ENCODE measurements at places on chromosomes 6 and 20. TPM values are rescaled to one million over a fixed set of nuclear protein-coding genes. Genes with fewer than 3 reads are reported as not detected.

UBD gene
- not detected for total RNA-seq

- H3K4me3 ChIP-seq: no peak overlapping the region
- no peak for DNase-seq
- no peak overlapping the region for H3K27ac ChIP-seq
- H3K4me1 ChIP-seq: peaks cover 6% of the 10 kb centered on the region
These were observed 435.6 kb upstream of the RUNX2 start for GRCh38 chr6:44892579-44892978.

GRCh38 chr6:1187293-1188131, 124.4 kb upstream of the FOXQ1 start:
- no peaks in the 10 kb centered on the region for H3K36me3 ChIP-seq
- no peak overlapping the region for H3K27ac ChIP-seq
- no peaks in the 10 kb centered on the region for H3K4me1 ChIP-seq
- no peak for DNase-seq
- no peak overlapping the region for H3K4me3 ChIP-seq
- no peaks in the 10 kb centered on the region for H3K27me3 ChIP-seq

CASS4 gene
- 0.32 TPM for total RNA-seq

DNA sequence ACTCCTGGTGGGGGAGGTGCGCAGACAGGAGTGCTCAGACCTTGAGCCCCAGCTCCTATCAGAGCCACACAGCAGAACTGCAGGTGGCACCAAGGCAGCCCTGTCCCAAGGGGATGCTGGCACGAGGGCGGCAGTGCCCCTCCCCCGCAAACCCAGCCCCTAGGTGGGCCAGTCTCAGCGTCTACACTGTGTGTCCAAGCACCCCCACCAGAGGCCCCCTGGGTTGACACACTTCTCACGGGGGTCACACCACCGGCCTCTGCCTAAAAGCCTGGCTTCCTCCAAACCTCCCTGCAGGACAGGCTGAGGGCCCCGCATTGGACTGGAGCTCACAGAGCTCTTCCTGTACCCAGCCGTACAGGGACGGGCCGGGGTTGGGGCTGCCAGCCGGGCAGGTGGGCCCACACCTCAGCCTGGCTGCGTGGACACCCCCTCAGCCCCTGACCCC, 8.1 kb downstream of the SLC2A4RG start:
- DNase-seq: no peak
- H3K4me1 ChIP-seq: no peaks in the 10 kb centered on the region
- no peak overlapping the region for H3K4me3 ChIP-seq
- H3K27ac ChIP-seq: no peak overlapping the region

DNA sequence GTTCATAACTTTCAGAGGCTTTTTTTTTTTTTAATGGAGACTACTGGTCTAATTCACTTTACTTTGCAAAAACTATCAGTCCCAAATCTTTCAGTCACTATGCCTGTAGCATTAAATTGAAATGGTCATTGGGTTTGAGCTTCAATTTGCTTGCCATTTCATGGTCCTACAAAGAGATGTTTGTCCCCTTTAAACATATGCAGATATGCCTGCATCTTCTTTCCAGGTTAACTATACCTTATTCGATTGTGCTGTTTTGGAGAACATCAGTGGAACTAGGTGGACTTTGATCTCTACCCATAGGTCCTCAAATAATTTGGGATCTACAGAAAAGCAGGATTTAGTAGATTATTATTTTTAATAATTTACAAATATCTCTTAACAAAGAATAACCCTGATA, 4.6 kb downstream of the POU3F2 start:
- no peak overlapping the region for H3K4me3 ChIP-seq
- no peak for DNase-seq
- H3K4me1 ChIP-seq: peaks cover 27% of the 10 kb centered on the region
- no peaks in the 10 kb centered on the region for H3K36me3 ChIP-seq
- H3K27ac ChIP-seq: no peak overlapping the region

Data from heart right ventricle (tissue), 16 donors.